ENCODE measurements at places on chromosomes 5 and 9.
A peak's percentile ranks its signal among the peaks of the same experiment; 100 is the strongest.

DNA sequence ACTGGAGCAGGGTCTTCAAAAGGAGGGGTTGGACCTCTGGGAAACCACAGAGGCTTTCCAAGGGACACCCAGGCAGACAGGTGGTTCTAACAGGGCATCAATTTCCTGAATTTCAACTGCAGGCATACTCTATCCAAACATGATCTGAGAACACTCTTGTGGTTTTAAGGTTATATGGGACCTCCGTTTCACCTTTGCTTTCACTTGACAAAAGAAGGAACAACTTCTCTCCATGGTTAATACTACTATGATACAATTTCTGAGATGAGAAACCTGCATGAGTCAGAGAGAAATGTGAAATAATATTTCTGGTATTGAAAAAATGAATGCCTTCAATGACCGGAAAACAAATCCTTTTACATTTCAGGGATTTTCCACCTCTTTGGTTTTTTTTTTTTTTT is 28.0 kb upstream of the ERAP1 start:
- DNase-seq: no peak

- no peak for DNase-seq
Observed at GRCh38 chr5:177169271-177169670, 35.7 kb downstream of the NSD1 start.

DNA sequence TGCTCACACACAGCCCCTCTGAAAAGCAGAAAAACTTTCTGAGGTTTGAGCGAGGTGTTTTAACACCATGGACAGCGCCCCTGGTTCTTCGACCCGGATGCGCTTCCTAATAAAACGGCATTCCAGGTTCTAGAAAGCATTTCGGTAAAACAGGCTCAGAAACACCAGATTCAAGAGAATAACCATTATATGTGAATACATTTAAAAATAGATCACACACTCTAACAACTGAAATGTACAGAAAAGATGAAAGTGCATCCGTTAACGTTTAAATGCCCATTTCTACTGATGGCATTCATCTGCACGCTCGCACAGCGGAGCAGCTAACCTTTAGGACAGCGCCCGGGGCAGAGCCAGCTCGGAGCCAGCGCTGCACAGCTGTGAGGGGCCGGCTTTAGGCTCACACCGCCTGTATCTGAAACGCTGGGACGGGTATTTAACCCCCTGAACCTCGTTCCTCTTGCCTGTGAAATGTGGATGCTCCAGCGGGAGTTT is 26.3 kb upstream of the TENT4A start:
- DNase-seq: no peak

GRCh38 chr5:77662635-77663034 is 24.1 kb upstream of the OTP start:
- peak; percentile 22 for DNase-seq

GRCh38 chr5:33270671-33271070 is 170.1 kb upstream of the TARS1 start:
- DNase-seq: no peak

GRCh38 chr9:34503406-34503805 is 19.4 kb downstream of the ENHO start:
- DNase-seq: no peak

DNA sequence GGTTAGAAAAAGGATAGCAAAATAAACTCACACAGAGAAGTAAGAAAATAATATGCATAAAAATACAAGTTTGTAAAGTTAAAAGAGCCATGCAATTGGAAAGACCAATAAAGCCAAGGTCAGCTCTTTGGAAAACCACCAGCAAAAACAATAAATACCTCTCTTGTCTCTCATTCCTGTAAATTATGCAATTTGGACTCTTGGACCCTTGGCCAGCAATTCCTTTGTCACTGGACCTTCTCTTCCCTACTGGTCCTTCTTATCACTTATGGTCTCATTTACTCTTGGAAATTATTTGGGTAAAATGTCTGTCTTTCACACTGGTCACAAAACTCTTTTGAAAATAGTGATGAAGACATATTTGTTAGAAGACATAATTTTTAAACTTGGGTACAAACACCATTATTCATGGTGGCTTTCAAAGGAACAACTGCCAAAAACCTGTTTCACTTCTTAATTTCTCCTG is 379.5 kb downstream of the TMEM232 start:
- no peak for DNase-seq

- no peak for DNase-seq
Observed at GRCh38 chr5:83368835-83369234, 102.7 kb upstream of the VCAN start.

DNA sequence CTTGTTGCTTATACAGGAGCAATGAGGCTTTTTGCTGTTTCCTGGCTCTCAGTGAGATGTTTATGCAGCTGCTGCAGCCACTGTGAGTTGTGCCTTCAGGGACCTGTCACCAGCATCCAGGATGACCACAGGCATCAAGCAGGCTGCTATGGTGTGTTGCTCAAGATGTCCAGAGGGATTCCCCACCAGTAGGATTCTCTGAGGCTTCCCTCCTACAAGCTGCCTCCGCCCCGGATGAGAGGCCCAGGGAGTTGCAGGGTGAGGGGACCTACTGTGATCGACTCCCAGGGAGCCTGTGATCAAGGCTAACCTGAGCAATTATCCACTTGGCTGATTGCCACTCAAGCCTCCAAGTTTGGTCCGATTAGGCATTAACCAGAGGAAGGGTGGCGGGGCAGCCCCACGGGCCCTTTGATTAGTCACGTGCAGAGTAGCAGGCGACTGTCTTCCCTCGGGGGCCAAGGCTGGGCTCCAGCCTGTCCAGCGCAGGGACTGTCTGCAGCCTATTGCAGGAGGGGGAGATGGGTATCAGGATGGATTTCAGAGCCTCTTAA is 1.8 kb upstream of the FAT2 start:
- DNase-seq: no peak

DNA sequence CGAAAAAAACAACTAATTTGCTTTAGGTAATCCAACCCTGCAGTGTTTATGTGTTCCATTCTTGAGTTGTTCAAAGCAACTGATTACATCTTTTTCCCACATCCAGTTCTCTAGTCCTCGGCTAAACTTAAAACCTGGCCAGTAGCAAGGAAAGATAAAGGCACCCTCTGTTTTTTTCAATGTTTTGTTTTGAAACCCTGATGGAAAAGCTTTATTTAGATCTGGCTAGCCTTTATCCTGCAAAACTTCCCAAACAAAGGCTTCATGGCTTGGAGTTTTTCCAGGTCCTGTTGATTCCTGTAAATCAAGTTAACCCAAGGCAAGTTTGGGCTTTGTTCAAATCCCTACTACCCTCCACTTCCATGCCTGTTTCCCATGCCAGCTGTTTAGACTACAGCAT is 105.1 kb downstream of the CEMIP2 start:
- no peak for DNase-seq

DNA sequence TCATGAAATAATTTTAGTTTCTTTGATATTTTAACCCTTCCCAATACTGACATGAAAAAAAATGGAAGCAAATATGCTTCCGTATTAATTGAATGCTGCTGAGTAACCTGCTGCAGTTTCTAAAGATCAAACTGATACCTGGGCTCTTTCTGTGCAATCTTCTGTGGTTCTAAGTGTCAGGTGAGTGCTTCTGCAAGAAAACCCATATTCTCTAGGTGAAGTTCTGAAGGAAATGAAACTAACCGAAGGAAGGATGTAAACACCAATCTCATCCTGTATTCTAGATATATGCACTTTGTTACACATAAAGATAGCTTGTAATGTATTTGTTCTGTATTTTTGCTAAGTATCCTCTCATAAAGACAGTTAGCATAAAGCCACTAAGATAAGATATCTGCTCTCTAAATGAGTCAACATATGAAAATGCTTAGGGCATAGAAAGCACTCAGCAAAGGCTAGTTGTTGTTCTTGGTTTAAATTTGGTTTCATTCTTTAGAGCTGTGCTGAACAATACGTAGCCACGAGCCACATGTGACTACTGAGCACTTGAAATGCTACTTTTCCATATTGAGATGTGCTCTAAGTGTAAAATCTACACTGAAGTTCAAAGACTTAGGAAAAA is 52.0 kb downstream of the ITGA2 start:
- no peak for DNase-seq
